Hematopoietic multipotent progenitor cell treated with erythropoietin and hydrocortisone succinate and interleukin-3 and kit ligand, for 6 days (in vitro differentiated cells): ENCODE measurements at places on chromosomes 4 and X.
A peak's percentile ranks its signal among the peaks of the same experiment; 100 is the strongest.

DNA sequence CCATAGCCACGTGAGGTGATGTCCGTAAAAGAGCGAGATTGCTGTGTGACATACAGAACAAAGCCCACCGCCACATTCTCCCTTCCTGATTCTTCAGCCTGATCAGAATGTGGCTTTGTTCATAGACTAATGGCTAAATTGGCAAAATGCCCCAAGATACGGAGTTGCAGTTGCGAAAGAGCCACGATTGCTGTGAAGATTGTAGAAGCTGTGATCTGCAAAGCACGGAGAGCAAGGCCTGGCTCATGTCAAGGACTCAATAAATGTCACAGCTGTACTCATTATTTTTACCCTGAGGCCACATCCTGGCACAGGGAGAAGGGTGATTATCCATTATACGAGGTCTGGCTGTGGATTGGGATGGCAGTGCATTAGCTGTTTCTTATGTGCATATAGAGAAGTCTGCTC, 34.2 kb downstream of the ARSD start:
- peak; percentile 58 for DNase-seq

- no peak for DNase-seq
Observed at GRCh38 chr4:88366460-88366859, 12.2 kb upstream of the HERC6 start.

GRCh38 chr4:6217716-6218381, 17.5 kb upstream of the JAKMIP1 start:
- DNase-seq = peak; percentile 22

GRCh38 chr4:137610960-137611359, 78.7 kb upstream of the PCDH18 start:
- DNase-seq = peak; percentile 4

DNA sequence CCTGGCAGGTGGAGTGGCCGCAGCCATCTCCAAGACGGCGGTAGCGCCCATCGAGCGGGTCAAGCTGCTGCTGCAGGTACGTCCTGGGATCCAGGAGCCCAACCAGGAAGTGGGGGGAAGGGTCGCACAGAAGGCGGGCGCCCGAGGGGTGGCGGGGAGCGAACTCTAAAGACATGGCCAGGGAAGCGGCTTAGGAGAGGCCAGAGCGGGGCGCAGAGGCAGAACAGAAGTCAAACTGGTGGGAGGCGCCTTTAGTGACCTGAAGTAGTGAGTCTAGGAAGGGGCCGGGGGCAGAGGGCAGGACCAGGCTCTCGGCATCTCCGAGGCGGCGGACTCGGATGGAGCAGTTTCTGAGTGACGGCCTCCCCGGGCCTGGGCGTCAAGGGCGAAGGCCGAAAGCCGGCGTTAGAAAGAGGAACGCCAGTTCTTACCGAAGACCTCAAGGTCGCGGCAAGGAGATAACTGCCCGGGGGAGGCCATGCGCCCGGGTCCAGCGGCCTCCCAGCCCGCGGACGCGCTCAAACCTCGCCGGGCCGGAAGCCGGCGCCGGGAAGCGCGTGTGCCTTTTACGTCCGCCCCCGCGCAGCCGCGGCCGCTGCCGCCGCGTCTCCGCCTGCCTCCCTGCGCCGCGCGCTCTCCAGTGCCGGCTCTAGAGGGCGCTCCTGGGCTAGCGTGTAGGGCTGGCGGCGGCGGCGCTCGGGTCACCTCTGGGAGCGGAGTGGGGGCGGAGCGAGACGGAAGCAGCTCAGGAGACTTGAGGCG, 488 bp downstream of the SLC25A5 start:
- DNase-seq = peak; percentile 87

DNA sequence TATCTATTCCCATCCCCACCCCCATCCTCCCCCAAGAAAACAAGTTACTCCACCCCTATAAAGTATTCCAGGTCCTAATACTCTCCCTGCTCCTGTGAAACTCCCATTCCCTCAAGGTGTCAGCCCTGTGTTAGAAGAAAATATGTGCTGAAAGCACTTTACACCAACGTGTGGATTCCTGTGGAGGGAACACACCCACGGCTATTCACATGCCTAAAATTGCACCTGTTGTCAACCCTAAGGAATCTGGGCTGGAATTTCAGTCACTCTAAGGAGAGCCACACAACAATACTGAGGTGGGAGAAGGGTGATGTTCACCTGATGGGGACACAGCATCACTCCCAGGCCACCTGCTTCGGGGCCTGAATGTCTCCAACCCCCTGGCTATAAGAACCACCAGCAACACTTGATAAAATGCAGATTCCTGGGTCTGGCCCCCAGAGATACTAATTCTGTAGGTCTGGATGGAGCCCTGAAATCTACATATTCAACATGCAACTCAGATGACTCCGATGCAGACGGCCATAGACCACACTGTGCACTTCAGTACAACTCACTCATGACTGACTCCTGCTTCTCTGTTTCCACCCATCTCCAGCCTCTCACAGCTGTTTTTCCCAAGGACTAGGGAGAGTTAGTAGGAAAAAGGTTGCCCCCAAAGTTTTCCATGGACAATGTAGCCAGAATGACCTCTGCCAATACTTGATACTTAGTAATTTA, 15.8 kb downstream of the SCD5 start:
- no peak for DNase-seq

GRCh38 chrX:49059681-49060085, 884 bp downstream of the CCDC120 start:
- no peak for DNase-seq

- DNase-seq = no peak
Observed at GRCh38 chr4:151744614-151745013, 16.2 kb downstream of the GATB start.

DNA sequence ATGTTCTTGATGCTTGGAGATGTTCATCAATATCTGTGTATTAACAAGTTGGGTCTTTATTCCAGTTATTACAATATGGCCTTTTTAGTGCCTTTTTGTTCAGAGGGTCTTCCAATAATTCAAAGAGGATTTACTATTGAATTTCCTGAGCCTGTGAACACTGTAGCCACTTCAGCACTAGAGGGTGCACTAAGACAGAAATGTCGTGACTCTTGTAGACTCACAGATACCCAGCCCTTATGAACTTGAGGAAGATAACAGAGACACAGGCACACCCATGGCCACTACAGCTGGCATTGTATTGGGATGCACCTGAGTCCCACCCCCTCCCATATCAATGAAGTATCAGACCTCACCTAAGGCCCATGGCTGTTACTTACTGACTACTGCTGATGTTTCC, 54.4 kb upstream of the ACTRT1 start:
- peak; percentile 23 for DNase-seq

- no peak for DNase-seq
Observed at GRCh38 chr4:4320528-4320927, 30.5 kb downstream of the ZBTB49 start.

- DNase-seq = no peak
Observed at GRCh38 chr4:121376556-121376955, 4.3 kb downstream of the QRFPR start.

DNA sequence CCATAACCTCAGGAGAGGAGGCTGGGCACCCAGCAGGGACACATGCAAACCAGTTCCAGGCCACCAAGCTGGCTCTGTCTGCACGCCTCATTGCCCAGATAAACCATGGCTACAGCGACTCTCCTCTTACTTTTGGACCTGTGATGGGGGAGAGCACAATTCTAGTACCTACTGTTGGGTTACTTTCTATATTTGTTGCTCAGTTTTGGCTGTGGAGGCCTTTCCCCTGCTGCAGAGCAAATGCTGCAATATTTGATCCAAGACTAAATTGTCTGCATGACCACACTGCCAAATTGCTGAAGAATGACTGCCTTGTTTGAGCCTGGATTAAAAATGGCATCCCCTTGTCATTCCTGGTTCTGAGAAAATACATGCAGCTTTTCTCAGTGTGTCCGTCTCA, 253.5 kb downstream of the ARHGAP10 start:
- DNase-seq = no peak

GRCh38 chrX:24380262-24381187, 20.1 kb downstream of the SUPT20HL1 start:
- DNase-seq = no peak

- peak; percentile 58 for DNase-seq
Observed at GRCh38 chrX:40146262-40147125, 48.7 kb upstream of the BCOR start.

- no peak for DNase-seq
Observed at GRCh38 chrX:74779175-74779574, 146.1 kb downstream of the NEXMIF start.

- DNase-seq = no peak
Observed at GRCh38 chr4:176274441-176274840, 5.4 kb upstream of the ASB5 start.

GRCh38 chr4:36402008-36402758, 120.8 kb downstream of the DTHD1 start:
- no peak for DNase-seq

GRCh38 chr4:155173371-155173770, 35.1 kb upstream of the NPY2R start:
- DNase-seq = no peak

DNA sequence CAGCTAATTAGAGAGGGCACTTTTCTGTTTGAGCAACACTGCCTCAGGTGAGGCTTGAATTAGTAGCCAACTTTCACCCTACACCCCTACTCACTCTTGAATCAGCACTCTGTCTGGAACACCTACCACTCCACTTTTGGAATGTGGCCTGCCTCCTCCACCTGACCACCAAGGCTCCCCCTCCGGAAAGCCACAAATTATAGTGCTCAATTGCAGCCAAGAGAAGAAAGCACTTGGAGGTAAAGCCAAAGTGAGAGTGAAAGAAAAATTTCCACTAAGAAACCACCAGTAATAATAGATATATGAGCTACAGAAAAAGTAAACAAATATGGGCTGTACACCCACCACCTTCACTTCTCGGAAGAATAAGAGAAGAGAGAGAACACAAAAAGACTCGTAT, 41.1 kb downstream of the PPP3CA start:
- DNase-seq = no peak

DNA sequence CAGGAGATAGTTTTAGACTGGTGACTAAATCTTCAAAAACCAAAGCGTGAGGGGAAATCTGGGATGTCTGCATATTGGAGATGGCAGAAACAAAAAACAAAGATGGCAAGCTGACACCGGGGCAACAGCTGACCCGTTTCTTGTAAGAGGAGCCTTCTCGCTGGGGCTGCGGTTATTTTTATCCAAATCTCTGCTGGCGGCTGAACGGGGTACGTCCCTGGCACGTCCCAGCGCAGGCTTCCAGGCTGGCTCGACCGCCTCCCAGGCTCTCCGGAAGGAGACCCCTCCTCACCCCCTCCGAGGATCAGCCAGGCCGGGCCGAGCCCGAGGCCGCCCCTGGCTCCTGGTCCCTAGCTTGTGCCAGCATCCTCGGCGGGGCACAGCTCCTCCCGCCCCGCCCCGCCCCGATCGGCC, 403 bp downstream of the SGCB start:
- DNase-seq = no peak

DNA sequence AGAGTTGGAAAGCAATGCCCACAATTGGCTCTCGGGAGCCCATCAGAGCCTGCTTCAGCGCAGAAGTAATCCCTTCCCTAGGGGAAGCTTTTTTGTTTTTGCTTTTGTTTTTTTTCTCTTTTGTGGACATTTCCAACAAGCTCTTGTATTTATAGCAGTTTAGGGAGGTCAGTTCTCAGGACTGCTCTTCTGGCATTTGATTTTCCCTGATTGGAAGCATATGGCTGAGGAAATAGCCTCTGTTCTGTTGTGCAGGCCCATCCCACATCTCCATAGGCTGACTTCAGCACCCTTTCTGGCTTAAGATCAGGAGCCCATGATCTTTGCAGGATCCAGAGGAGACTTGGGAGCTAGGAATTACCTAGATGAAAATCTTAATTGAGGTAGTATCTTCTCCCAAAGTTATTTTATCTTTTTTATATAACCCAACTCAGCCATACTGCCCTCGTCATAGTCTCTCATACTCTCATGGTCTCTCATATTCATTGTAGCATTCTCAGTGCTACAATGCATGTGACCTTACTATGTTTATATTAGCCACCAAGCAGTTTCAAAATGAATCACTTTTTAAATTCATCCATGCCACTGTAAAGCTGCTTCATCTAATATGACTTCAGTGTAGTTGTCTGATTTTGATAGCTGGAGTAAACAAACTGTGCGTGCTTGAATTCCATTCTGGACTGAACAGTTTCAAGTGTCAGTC, 16.7 kb downstream of the PAGE4 start:
- DNase-seq = no peak

- DNase-seq = peak; percentile 37
Observed at GRCh38 chr4:150387981-150388380, 194.0 kb upstream of the MAB21L2 start.

DNA sequence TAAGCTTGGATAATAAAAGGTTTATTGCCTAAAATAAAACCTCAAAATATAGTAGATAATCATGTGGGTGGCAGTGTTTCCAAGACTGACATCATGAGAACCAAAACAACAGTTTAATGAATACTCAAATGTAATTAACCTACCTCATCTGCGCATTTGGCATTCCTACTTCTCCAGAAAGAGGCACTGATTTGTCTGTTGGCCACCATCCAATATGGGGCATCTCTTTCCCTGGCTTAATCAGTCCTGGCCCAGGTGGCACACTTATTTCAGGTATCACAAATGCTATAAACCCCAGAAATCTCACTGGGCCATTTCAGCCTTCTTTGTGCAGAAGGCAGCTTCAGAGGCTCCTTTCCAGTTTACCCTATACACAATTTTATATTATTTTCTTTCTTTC, 192.2 kb downstream of the COMMD8 start:
- DNase-seq = no peak

DNA sequence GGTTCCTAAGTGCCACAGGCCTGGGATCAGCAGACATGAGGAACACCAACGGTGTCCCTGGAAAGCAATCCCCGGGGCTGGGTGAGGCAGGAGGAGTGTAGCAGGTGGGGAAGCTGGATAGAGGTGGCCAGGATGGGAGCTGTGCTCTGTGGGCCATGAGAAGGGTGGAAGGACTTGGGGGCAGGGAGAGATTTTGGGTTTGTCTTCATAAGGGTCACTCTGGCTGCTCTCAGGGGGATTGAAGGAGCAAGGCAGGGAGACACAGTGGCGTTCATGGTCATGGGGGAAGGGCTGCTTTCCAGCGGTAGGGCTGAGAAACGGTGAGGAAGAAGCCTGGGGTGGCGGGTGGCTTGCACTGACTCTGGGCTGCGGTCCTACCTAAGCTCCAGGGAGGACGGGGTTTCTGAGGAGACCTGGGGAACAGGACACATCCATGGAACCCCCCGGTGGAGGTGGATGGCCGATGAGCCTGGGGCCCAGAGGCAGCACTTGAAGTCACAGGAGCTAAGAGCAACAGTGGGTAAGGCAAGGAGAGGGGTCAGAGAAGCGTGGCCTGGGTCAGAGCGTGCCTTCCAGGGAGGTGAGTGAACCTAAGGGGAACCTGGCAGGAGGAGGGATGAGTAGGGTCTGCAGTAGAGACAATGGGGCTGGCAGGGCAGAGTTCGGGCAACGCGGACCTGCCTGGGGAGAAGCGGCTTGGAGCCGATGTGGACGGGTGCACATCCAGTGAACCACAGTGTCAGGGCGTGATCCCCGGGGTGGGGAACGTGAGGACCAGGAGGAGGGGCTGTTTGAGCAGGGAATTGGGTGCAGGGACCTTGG, 12.4 kb upstream of the CTBP1 start:
- no peak for DNase-seq

- DNase-seq = no peak
Observed at GRCh38 chr4:82284475-82284857, 89.3 kb downstream of the HNRNPD start.

DNA sequence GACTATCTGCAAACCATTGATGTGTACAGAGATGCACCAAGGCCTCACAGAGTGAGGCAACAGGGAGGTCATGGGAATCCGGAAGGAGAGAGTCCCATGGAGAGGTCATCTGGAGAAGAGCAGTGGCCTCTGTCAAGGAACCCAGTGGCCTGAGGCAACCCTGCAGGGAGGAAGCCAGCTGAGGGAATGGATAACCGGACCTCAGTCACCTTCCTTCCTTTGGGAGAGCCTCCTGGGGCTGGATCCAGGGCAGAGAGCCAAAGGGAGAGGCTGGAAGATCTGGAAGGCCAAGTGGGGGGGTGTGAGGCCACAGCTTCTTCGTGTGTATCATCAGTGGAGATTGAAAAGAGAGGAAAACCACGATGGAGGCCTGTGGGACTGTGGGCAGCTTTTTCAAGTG, 24.3 kb upstream of the CD38 start:
- DNase-seq = no peak
